Ascending aorta (tissue), 2 donors: ENCODE measurements at places on chromosomes 4 and X.

GRCh38 chr4:13546941-13547484, 2.7 kb upstream of the NKX3-2 start:
- DNase-seq = no peak

DNA sequence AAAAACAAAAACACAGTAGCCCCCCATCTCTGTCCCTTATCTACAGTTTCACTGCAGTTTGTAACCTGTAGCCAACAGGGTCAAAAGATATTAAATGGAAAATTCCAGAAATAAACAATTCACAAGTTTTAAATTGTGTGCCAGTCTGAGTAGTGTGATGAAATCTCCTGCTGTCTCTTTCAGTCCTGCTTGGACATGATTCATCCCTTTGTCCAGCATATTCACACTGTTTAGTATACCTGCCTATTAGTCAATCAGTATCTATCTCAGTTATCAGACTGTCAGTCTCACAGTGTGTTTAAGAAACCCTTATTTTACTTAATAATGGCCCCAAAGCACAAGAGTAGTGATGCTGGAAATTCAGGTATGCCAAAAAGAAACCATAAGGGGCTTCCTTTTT, 21.9 kb downstream of the CNOT6L start:
- DNase-seq = no peak

GRCh38 chr4:129223945-129224344, 128.0 kb downstream of the C4orf33 start:
- no peak for DNase-seq

- DNase-seq = no peak
These were observed 229.6 kb upstream of the PGRMC2 start for GRCh38 chr4:128517096-128517738.

DNA sequence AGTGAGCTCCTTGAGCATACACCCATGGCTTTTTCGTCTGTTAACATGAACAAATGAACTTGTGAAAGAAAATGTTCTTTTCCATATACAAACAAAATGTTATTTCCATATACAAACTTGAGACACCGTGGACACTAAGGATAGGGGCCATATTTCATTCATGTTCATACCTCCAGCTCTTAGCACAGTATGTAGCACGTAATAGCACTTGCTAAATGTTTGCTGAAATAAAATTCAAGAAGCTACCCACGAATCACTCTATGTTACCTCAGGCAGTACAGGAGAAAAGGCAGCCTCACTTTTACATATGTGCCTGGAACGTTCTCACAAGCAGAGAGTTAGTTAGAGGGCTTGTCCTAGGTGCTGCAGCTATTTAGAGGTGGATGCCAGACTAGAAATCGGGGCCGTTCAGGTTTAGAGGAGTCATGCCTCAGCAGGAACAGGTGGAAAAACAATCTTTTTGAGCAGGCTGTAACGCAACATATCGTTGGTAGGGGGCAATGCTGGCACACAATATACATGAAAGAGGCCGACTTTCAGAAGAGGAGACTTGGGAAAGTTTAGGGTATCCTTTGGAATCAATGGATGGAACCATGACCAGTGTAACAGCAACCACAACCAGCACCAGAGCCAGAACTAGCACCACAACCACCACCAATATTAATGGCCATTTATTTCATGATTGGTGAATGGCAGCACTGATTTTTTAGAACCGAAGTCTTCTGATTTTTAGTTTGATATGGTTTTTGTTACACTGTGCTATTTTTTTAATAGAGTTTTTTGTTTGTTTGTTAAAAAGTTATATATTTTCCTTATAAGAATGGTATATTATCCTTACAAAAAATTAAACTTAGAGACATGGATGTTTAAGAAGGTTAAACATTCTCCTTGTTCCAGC, 14.8 kb upstream of the PAQR3 start:
- no peak for DNase-seq

GRCh38 chrX:47358387-47359065, 11.9 kb upstream of the ZNF157 start:
- DNase-seq = no peak

DNA sequence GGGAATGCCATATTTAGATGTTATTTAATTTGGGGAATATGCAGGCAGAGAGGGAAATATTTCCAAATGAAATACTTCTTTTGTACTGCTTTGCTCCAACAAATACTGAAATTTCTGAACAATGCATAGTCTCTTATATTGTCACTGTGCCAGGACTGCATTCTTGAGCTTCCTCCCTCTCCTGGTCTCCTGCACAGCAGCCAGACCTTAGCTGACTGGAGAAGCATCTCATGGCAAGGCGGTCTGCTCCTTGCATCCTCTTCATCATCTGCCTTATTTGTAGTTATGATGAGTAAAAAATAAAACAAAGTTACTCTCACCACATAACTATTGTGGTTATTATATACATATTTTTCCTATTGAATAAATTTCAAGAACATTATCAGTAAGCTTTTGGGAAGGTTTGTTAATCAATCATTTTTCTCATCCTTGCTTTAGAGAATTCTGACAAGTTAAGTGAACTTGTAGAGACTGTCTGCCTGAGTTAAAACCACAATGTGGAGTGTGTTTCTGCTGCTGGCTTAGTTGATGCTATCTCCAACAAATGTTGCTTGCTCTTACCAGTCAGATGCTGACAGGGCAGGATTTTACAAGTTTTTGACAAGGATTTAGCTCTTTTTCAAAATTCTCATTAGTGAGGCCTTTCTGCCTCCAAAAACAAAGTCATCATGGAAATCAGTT, 153.6 kb downstream of the SOWAHB start:
- no peak for DNase-seq

DNA sequence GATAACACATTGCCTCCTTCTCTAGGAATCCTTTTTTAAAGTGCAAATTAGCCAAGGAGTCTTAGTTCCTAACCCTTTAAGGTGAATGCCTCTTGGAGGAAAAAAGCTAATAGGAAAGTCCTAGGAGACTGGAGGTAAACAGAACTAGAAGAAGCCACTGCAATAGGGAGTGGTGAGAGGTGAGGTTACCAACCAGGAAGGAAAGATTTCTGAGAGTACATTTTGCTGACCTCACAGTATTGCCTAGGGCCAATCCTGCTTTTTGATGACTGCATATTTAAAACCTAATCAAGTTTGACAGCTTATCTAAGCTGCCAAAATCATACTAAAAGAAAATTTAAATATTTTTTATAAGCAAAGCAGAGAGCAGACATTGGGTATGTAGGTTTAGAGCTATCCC, 7.3 kb upstream of the CUL4B start:
- DNase-seq = no peak

DNA sequence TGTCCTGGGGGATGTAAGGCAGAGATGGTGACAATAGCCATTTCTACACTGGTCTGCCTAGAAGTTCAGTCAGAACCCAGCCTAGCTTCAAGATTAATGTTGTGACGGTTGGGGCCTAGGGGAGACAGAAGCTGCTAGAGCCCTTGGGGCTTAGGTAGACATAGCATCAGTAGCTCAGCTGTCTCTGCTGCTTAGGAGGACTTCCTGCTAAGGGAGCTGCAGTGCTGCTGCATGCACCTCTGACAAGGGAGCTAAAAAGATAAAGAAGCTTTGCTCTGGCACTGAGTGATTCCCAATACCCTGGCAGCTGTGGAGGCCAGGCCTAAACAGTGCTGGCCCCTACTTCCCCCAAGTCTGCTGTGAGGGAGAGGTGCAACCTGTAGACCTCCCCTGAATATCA, 116.0 kb downstream of the CT47B1 start:
- no peak for DNase-seq

- DNase-seq = no peak
These were observed 4.1 kb upstream of the SEC24B start for GRCh38 chr4:109429545-109429944.

GRCh38 chr4:188879598-188879997, 740.4 kb downstream of the TRIML1 start:
- no peak for DNase-seq

GRCh38 chr4:121187206-121187605, 23.1 kb upstream of the TNIP3 start:
- DNase-seq = no peak

DNA sequence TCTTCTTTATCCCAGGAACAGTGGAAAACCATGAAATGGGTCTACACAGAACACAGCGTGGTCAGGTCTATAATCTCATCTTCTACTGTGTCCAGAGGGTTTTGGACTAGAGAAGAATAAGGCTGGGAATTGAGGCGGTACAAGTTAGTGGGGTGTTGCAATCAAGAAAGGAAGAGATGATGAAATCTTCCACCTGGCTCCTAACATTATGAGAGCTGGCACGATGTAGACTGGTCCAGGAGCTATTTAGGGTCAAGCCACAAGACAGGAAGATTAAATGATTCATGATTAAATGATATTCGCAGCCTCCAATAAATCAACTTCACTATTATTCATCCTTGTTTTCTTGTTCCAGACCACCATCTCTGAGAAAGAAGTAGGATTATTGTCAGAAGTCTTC, 88.0 kb downstream of the ARSF start:
- no peak for DNase-seq

DNA sequence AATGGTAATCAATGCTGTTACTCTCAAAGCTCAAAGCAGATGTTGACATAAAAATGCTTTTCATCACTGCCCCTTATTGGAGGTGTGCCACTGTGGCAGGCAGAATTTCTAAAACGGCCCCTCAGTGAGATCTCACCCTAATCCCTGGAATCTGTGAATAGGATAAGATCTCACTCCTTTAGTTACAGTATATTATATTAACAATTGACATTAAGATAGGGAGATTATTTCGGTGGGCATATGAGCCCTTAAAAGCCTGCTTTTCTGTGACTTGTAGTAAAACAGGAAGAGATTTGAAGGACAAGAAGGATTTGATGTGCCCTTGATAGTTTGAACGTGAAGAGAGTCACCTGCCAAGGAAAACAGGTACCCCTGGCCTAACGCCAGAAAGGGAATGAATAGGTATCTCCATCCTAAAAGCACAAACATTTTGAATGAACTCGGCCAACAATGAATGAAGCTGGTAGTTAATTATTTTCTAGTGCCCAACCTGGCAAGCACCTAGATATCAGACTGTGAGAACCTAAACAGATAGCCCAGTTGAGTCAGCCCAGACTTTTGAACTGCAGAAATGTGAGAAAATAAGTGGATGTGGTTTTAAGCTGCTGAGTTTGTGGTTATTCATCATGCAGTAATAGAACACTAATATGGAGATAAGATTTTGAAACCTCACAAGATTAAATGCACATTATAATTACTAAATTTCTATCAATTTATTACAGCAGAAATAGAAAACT, 881.6 kb downstream of the PCDH18 start:
- no peak for DNase-seq

- no peak for DNase-seq
These were observed 21.8 kb downstream of the RNF212 start for GRCh38 chr4:1091561-1091995.

DNA sequence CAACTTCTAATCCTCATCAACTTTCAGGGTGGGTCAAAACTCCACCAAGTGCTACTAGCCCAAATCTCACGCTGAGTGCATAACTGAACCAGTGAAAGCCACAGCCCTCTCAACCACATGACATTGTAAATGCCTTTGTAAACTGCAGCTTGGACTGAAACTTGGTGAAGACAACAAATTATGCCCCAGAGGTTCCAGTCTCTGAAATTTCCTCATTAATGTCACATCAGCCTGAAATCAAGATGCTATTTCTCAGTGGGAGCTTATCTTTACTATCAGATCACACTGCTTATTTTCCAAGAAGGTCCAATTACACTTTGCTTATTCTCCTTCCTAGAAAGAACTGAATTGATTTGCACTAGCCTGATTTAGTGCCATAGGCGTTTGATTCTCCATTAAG, 46.6 kb downstream of the SOWAHB start:
- no peak for DNase-seq

DNA sequence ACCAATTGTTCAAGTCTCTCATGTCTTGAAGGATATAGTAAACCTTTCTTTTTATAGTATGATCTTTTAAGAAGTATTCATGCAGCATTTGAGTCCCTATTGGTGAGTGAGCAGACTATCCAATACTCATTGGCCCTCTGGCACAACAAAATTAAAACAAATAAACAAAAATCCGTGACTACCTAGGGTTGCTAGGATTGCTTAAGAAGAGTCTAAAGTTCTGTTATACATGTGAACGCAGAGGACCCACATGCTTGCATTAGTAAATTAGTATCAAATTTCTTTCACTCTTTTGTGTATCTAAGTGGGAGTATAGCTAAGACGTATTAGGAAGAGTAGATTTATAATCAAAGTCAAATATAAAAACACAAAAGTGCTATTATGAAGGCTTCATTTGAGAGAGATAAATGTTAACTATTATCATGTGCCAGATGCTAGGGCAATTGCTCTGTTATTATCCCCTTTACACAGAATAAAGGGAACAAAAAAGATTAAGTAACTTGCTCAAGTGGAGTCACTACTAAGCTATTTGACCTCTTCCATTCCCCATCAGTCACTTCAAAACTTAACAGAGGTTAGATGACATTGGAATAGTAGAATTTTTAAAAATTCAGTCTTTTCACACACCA, 29.2 kb upstream of the LARP1B start:
- DNase-seq = no peak

GRCh38 chr4:2281575-2282343, 19.9 kb upstream of the MXD4 start:
- DNase-seq = no peak

DNA sequence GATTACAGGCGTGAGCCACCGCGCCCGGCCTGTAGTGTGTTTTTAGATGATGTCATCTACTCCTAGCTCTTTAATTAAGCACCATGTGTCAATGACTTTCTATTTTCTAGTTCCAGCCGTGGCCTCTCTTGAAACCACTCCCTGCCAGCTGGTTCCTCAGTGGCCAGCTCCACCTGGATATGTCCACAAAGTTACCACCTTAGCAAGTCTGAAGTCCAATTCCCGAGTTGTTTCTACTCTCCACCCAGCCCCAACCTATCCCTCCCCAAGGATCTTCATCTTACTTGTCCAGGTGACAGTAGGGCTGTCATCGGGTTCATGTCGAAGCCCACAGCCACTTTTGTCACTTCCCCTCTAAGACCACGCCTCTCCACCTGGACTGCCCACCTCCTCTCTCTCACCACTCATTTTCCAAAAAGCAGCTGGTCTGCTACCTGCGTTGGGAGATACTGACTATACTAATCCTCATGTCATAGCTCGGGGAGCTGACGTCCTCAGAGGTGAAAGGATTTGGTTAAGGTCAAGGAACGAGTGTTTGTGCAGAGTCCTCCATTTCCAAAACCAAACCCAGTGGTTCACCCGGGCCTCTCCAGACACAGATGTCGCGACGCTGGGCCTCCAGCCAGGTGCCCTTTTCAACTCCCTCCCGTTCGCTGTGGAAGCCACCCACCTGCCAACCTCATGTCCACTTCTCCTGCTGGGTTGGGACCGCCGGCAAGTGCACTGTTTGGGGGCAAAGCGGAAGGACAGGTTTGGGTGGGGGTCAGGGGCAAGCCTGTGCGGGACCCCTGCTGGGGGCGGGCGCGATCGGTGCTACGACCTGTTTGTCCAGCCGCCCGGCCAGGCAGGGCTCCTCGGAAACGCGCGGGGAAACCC, 704 bp downstream of the FAM3A start:
- no peak for DNase-seq

GRCh38 chr4:83342476-83342875, 7.8 kb upstream of the HPSE start:
- DNase-seq = no peak

GRCh38 chr4:188941524-188942119, 802.4 kb downstream of the TRIML1 start:
- DNase-seq = no peak
